ENCODE measurements at places on chromosomes 5 and 9.

DNA sequence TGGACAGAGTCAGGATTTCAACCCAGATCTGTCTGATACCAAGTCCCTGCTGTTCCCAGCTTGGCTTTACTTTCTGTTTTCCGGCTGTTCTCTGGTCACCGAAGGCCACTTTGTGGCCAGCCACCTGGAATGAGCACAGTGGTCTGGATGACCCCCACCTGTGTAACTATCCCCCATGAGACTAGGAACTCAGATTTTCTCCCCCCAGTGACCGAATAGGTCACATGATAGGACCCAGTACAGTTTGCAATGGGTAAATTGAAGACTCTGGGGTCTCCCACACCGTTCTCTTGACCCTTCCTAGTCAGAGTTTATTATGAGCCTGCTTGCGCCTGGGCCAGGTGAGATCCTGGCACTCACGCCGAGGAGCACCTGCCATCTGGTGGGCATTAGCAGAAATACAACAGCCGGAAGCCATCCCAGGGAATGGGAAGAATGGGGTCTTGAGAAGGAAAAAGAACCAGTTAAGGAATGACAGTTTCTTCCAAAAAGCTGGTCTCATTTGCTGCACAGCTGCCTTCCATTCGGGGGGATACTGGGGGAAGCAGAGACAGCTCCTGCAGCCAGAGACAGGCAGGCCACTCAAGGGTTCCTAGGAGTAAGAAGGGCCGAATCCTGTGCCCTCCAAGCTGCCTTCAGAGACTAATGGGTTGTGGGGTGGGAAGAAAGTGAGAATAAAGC lies 7.1 kb downstream of the PHYHD1 start:
- peak; percentile 62 for DNase-seq

DNA sequence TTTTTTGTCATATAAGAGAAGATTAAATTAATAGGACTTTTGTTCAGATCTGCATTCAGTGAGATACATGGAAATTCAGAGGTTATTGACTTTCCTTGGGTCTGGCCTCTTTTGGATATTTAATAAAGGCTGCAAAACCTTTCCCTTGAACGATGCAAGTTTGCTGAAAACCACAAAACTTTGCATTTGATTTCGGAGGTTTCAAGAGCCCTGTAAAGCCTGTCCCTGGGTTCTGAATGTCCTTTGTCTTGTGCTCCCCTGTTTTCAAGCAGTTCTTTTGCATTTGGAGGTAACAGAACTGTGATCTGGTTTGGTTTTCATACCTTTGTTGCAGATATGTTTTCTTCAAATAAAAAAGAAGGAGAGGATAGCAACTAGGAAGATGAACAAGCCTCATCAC lies 188.1 kb upstream of the DMRT1 start:
- DNase-seq, result no peak

- no peak for DNase-seq
Observed at GRCh38 chr5:181194489-181195248, 10.3 kb downstream of the TRIM7 start.

- DNase-seq, result no peak
Observed at GRCh38 chr5:149898811-149899210, 45.8 kb downstream of the PDE6A start.

DNA sequence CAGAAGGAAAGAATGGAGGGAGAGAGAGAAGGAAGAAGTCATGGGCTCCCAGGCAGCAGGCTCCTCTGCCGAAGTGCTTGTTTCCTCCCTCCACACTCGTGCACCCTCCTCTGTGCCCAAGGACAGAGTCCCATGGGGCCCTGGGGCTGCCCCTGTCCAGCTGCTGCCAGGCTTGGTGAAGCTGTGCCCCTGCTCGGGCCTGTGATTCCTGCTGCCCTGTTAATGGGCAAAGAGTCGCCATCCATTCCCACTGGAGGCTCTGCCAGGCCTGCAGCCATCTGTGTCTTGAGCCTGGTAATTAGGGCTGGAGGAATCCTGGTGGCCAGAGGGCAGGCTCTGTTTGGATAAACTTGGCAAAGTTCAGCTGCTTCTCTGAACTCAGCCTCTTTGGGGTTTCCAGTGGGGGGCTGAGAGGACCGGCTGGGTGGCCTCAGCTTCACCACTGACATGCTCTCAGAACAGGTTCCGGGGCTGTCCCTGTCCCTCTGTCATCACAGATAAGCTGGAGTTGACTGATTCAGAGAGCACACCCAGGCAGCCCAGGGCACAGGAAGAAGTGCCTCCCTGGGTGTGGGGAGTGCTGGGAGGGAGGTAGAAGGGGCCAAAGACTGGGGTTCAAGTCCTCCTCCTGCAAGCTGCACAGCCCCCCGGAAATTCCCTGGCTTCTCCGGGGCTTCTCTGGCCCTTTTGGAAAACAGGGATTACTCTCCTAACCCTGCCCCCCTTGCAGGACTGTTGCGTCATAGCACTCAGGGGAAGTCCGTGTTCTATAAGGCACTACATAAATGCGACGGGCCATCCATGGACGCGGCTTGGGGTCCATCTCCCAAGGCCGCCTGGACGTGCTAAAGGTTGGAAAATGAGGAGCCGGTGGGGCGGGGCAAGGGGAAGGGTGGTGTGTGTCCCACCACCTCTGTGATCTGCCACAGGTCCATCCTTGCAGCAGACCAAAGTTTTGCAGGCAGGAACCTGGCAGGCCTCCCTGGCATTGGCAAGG lies 154.8 kb downstream of the PAX5 start:
- no peak for DNase-seq

DNA sequence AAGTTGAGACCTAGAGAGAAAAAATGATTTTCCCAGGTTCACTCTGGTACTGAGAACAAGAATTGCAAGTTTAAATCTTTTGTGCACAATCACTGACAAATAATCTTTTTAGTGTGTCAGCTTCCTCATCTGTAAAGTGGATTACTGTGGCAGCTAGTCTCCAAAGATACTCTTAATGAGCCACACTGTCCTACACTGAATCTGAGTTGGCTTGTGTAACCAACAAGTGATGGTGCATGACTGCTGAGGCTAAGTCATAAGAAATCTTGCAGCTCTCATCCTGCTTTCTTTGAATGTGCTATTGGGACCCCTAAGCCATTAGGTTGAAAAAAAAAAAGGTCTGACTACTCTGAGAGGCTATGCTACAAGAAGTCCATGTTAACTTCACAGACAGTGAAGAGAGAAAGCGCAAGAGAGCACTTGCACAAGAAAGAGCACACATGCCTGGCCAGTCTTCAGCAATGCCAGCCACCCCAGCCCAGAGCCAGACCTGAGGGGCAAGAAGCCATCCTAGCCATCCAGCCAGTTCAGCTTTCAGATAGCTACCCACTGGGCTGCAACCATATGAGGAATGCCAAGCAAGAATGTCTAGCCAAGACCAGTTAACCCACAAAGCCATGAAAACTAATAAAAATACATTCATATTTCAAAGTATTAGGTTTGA lies 419.4 kb downstream of the RAB3C start:
- DNase-seq, result no peak

DNA sequence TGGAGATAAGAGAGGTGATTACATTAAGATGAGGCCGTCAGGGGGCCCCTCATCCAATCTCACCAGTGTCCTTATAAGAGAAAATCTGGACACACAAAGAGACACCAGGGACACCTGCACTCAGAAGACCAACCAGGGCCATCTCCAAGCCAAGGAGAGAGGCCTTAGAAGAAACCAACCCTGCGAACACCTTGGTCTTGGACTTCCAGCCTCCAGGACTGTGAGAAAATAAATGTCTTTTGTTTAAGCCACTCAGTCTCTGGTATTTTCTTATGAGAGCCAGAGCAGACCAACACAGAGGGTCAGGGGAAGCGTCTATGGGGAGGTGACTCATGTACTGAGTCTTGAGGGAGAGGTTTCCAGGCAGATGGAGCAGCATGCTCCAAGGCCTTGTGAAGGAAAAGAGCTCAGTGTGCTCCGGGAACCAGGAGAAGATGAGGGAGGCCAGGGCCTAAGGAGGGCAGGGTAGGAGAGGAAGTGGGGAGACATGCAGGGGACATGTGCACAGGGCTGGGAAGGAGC lies 5.4 kb downstream of the PHYKPL start:
- no peak for DNase-seq

GRCh38 chr9:4592295-4592694 lies 69.8 kb upstream of the PLPP6 start:
- no peak for DNase-seq

DNA sequence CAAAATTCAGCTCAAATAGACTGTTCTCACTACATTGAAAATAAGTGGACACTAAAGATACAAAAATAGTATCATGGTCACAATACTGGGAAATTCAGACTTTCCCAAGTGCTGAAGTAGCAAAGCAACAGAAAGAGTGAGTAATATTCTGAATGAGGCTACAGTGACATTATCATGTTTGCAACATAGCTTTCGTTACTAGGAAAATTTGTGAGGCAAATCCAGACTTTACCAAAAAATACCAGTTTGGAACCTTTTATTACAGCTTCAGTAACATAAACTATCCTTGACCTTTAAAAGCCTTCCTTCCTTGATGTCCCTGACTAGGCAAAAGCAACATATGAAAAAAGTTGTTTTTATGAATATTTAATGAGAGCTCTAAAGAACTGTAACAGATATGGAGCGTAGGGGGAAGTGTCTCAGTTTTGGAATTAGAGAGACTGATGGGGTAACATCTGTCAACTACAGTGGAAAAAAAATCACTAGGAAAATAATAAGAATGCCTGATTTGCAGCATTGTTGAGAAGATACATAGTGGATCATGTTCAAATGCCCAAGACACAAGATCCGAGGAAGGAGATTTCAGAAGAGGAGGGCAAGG lies 312.9 kb downstream of the ADGRV1 start:
- no peak for DNase-seq

- no peak for DNase-seq
Observed at GRCh38 chr5:168302785-168303184, 11.3 kb downstream of the WWC1 start.

- DNase-seq, result no peak
Observed at GRCh38 chr9:133003671-133004090, 25.2 kb downstream of the GFI1B start.

DNA sequence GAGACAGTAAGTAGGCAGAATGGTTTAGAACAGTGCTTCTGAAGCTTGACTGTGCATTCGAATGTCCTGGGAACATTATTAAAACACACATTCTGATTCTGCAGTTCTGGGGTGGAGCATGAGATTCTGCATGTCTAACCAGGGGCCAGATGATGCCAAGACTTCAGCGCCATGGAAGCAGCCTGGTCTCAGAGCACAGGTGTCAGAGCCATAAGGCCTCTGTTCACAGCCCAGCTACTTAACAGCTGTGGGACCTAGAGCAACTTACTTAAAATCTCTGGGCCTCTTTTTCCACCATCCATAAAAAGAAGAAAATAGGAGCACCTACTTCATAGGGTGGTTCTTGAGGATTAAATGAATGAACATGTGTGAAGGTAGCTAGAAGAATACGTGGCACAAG lies 84.0 kb downstream of the GNAQ start:
- no peak for DNase-seq

DNA sequence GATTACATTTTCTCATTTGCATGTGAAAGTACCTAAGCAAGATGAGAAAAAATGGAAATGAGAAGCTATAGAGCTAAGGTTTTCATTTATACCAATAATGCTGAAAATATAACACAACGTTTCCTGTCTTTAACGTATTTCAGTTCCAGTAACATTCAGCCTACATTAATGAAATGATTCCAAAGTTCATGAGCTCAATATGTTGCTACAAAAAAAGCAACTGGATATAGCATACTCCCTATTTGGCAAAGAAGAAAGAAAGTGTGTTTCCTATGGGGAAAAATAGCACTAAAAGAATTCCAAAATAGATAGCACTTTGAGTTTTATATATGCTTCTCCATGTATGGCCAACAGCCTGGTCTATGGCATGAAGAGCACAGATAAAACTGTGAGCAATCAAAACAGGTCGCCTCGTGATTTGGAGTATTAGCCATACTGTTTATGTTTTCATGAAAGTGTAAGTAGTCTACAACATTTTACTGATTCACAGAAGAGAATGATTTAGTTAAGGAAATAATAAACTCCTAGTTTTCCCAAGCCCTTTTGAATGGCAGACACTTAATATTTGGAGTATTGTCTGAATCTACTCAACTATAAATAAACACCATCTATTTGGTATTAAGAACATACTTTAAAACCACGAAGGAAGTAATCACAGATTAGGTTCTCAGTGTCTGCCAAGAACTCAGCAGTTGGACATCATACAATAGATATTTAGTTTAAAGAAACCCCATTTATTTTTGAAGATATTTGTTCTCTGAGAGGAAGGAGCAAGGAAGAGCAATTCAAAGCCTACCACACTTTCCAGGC lies 258.7 kb upstream of the RASA1 start:
- no peak for DNase-seq

GRCh38 chr9:73780916-73781315 lies 629.3 kb downstream of the ANXA1 start:
- no peak for DNase-seq

DNA sequence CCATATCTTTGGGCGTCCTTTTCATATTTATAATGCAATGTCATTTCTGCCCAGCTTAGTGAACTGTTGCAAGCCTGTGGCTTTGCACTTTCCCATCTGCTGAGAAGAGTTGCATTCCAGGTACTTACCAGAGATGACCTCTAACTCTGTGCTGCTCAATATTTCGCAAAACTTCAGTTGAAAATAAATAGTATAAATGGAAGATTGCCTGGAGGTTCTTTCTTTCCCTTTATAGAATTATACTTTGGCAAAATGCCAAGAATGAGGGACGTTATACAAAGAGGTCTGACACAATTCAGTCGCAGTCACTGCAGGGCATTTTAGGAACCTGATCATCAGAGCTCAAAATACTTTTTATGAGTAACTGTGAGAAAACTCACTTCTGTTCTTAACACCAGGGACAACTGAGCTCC lies 18.9 kb upstream of the VLDLR start:
- DNase-seq, result no peak

GRCh38 chr5:169805527-169805934 lies 168.5 kb downstream of the DOCK2 start:
- DNase-seq, result peak; percentile 6

- no peak for DNase-seq
Observed at GRCh38 chr9:35350827-35351549, 138.9 kb upstream of the RUSC2 start.

DNA sequence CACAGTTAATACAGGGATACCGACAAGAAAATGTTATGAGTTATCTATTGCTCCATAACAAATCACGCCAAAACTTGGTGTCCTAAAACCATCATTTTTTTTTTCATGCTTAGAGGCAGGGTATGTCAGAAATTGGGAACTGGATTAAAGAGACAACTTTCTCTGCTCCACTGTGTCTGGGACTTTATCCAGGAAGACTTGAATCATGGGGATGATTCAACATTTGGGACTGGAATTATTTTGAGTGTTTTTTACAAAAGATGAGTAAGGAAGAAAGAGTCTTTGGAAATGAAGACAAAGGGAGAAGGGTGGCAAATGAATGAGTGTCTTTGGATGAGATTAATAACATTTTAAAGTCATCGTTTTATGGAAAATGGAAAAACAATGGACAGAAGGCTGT lies 1883.7 kb upstream of the C9orf72 start:
- no peak for DNase-seq
